Effector memory CD4-positive, alpha-beta T cell (primary cell): ENCODE measurements at places on chromosomes 3 and 15.

GRCh38 chr15:90099072-90099867 lies 3.0 kb downstream of the IDH2 start:
- no peak for DNase-seq

GRCh38 chr3:142962520-142963233 lies 797 bp downstream of the PAQR9 start:
- DNase-seq, result no peak

DNA sequence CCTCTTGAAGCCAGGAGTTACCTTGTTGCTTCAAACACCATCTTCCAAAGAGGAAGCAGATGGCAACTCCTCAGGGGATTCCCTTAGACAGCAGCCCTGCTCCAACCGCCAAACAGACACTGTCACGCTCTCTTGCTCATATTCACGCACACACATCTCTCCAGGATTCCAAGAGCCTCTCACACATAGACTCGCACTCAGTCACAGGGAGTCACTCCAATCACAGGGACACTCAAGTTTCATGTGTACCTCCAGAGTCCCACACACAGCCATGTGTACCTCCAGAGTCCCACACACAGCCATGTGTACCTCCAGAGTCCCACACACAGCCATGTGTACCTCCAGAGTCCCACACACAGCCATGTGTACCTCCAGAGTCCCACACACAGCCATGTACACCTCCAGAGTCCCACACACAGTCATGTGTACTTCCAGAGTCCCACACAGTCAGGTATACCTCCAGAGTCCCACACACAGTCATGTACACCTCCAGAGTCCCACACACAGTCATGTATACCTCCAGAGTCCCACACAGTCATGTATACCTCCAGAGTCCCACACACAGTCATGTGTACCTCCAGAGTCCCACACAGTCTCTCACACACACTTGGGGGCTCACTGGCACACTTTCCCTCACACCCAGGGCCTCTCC lies 6.1 kb downstream of the VWA5B2 start:
- DNase-seq, result no peak

- DNase-seq, result no peak
These were observed 297.1 kb upstream of the MME start for GRCh38 chr3:154783061-154783460.

DNA sequence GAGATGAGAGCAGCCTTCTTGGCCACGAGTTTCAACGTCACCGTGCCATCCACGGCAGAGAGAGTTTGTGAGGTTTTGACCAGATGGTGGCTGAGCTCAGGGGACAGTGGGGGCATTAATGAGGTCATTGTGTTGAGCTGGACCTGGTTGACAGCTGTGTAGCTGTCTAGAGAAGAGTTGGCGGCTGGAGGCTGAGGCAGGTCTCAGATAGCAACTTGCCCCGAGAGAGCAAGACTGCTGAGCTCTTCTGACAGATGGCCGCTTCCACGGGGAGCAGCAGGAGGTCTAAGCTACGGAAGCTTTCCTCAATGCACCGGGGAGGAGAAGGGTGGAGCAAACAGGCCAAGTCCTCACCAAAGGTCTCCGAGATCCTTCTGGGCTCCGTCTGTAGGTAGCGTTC lies 44.8 kb upstream of the EIF5A2 start:
- DNase-seq, result no peak

DNA sequence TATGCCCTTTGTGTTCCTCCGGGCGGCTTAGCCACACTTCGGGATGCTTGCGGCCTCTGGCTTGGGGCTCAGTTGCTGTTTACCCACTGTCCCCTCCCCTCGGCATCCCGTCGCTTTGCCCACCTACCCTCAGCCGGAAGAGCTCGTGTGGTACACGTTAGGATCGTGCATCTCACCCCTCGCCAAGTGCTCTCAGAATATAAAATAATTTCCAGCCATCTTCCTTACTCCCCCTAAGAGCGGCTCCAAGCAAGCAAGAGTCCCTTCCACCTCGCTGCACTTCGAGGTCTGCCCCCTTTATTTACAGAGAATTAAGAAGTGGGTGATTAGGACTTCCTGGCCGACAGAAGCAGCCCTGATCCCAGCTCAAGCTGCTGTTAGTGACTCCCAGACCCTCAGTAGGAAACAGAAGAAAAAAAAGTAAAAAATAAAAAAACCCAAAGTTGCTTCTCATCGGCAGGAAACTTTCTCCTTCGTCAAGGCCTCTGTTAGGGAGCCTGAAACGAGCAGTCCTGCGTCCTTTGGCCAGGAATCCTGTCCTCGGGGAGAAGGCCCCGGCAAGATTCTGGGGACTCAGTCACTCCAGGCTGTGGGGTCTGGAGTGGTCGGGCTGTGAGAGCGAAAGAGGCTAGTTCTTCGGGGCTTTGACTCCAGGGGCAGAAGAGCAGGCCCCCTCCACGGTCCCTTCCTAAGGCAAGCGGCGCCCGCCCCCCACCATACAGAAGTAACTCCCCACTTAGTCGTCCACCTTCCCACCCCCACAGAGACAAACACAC lies 3.0 kb downstream of the MEIS2 start:
- no peak for DNase-seq
